ENCODE measurements at places on chromosomes 1 and 21. TPM values are rescaled to one million over a fixed set of nuclear protein-coding genes. Genes with fewer than 3 reads are reported as not detected.

- peaks cover 24% of the 10 kb centered on the region for H3K4me1 ChIP-seq
- H3K27ac ChIP-seq, result no peak overlapping the region
- H3K27me3 ChIP-seq, result no peaks in the 10 kb centered on the region
- H3K36me3 ChIP-seq, result no peaks in the 10 kb centered on the region
- no peak for DNase-seq
These were observed 735.4 kb downstream of the LTN1 start for GRCh38 chr21:28257276-28257675.

- H3K4me3 ChIP-seq, result peak overlapping the region; percentile 96
- H3K4me1 ChIP-seq, result peaks cover 31% of the 10 kb centered on the region
- DNase-seq, result peak; percentile 85
- H3K36me3 ChIP-seq, result no peaks in the 10 kb centered on the region
These were observed 1.0 kb downstream of the ZBTB48 start for GRCh38 chr1:6580593-6581409.

DNA sequence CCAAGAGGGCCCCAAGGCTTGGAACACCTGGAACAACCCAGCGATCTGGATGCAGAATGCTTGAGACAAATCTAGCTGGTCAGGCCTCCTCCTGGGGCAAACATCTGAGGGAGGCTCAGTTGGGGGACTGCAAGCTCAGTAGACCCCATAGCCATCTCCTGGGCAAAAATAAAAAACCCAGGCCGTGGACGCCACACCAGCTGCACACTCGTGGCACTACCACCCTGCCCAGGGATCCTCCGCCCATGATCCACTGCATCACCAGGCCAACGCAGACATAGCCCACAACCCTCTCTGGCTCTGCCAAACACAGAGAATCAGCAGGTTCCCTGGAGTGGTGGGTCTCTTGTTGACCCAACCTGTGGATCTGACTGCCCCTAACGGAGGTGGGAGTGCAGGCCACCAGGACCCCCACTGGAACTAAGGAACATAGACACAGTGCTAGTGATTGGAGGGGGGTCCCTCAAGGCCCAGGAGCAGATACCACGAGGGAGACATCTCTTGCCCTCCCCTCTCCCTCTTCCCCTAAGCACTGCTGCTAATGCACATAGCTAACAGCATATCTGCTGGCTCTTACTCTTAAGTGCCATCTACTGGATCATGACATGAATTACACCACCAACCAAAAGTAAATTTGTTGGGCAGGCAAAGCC is 147.2 kb downstream of the CHD1L start:
- H3K27ac ChIP-seq, result no peak overlapping the region
- peak; percentile 83 for DNase-seq
- no peaks in the 10 kb centered on the region for H3K36me3 ChIP-seq
- H3K27me3 ChIP-seq, result no peaks in the 10 kb centered on the region

DNA sequence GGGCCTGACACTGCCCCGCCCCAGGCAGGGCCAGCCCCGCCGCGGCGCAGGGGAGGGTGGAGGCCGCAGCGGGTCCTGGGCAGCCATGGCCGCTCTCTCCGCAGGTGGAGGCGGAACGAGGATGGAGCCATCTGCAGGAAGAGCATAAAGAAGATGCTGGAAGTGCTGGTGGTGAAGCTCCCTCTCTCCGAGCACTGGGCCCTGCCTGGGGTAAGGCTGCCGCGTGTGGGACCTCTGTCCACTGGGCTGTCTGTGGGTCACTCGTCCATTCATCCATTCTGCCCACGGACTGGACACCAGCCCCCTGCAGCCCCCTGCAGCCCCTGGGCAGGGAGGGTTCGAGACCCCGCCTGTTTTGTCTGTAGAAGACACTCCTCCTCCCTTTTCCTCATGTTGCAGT is 18.4 kb upstream of the LRRC3 start:
- DNase-seq, result no peak
- H3K36me3 ChIP-seq, result no peaks in the 10 kb centered on the region
- no peak overlapping the region for H3K4me3 ChIP-seq
- H3K27me3 ChIP-seq, result no peaks in the 10 kb centered on the region
- no peaks in the 10 kb centered on the region for H3K4me1 ChIP-seq

LIPI gene
- not detected for total RNA-seq

DNA sequence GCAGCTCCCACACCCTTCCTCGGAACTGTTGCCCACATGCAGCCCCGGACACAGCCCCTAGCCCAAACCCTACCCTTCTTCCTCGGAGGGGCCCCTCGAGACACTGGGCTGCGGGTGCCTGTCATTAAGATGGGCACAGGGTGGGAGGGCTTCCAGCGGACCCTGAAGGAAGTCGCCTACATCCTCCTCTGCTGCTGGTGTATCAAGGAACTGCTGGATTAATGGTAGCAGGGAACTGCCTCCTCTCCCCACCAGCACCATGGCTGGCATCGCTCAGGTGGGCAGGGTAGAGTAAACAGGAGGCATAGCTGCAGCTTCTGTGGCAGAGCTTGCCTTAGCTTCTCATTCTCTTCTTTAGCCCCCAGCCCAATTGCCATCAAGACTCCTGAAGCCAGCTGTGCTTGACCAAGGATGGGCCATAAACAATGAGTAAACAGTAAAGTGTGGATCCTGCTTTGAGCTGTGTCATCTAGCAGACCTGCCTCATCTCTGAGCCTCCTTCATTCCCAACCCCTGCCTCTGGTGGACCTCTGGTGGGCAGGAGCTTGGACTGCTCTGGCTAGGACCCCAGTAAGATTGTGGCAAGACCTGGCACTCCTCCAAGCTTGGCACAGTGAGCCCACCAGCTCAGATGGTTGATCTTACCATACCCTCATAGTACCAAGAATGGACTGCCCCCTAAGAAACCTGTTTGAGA is at the start of gene LENEP:
Gene LENEP, plus strand, starts transcription at position 15 of the 697 bp plus-strand sequence. Its CDS starts 22 bp downstream, at position 37.
- H3K4me1 ChIP-seq, result peaks cover under 1% of the 10 kb centered on the region
- no peak within 1 kb of the TSS for H3K27ac ChIP-seq
- H3K36me3 ChIP-seq, result peaks cover 19% of the 10 kb centered on the region
- no peak within 1 kb of the TSS for H3K4me3 ChIP-seq

- no peaks in the 10 kb centered on the region for H3K27me3 ChIP-seq
- no peak overlapping the region for H3K4me3 ChIP-seq
- no peak for DNase-seq
These were observed 278.9 kb downstream of the TGFB2 start for GRCh38 chr1:218624052-218624451.

DNA sequence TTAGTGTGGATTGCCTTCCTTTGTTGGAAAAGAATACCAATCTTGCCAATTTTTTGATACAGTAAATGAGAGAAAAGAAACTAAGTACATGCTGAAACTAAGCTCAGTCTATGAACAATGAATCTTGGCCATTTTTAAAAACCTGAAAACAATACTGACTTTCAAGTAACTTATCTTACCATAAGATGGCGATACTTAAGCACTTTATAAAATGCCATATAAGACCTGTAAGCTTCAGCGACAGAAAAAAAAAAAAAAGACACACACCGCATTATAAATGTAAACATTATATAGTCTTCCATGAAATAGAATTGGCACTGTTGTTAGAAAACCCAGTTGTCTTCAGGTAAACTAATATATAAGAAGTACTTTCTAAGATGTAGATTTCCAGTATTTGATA is 3.0 kb downstream of the OLFM3 start:
- H3K27me3 ChIP-seq, result no peaks in the 10 kb centered on the region
- no peak overlapping the region for H3K27ac ChIP-seq
- DNase-seq, result no peak
- H3K4me3 ChIP-seq, result no peak overlapping the region

LDLRAP1 gene
- 22.1 TPM for total RNA-seq

- H3K27ac ChIP-seq, result no peak overlapping the region
- H3K4me1 ChIP-seq, result peaks cover 4% of the 10 kb centered on the region
- peak overlapping the region; percentile 75 for H3K4me3 ChIP-seq
- peak; percentile 81 for DNase-seq
These were observed 152.8 kb downstream of the TENT5C start for GRCh38 chr1:117758444-117759316.

- H3K27ac ChIP-seq, result no peak overlapping the region
- H3K36me3 ChIP-seq, result no peaks in the 10 kb centered on the region
- no peak for DNase-seq
- H3K4me1 ChIP-seq, result no peaks in the 10 kb centered on the region
- H3K27me3 ChIP-seq, result no peaks in the 10 kb centered on the region
- no peak overlapping the region for H3K4me3 ChIP-seq
These were observed 130.4 kb downstream of the TRABD2B start for GRCh38 chr1:47866601-47867437.

RHBDL2 gene
- 0.59 TPM for total RNA-seq

GBP6 gene
- total RNA-seq, result not detected

DNA sequence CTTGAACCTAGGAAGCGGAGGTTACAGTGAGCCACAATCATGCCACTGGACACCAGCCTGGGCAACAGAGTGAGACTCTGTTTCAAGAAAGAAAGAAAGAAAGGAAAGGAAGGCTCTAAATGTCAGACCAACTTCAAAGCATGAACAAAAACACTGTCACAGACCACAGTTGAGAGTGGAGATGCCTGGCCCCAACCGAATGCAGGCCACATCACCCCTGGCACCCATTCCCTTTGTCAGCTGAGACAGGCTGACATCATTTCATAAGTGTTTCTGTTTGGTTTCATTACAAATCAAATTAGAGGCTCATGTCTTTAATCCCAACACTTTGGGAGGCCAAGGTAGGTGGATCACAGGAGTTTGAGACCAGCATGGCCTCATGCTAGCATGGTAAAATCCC is 28.6 kb upstream of the NADK start:
- no peak overlapping the region for H3K4me3 ChIP-seq
- H3K36me3 ChIP-seq, result peaks cover 61% of the 10 kb centered on the region
- peak; percentile 90 for DNase-seq
- H3K27me3 ChIP-seq, result no peaks in the 10 kb centered on the region

- H3K4me3 ChIP-seq, result peak overlapping the region; percentile 93
- peak; percentile 93 for DNase-seq
- H3K36me3 ChIP-seq, result peaks cover 20% of the 10 kb centered on the region
- no peaks in the 10 kb centered on the region for H3K27me3 ChIP-seq
These were observed 1.3 kb downstream of the DENND4B start for GRCh38 chr1:153945131-153945794.

KLHDC7A gene
- not detected for total RNA-seq

DNA sequence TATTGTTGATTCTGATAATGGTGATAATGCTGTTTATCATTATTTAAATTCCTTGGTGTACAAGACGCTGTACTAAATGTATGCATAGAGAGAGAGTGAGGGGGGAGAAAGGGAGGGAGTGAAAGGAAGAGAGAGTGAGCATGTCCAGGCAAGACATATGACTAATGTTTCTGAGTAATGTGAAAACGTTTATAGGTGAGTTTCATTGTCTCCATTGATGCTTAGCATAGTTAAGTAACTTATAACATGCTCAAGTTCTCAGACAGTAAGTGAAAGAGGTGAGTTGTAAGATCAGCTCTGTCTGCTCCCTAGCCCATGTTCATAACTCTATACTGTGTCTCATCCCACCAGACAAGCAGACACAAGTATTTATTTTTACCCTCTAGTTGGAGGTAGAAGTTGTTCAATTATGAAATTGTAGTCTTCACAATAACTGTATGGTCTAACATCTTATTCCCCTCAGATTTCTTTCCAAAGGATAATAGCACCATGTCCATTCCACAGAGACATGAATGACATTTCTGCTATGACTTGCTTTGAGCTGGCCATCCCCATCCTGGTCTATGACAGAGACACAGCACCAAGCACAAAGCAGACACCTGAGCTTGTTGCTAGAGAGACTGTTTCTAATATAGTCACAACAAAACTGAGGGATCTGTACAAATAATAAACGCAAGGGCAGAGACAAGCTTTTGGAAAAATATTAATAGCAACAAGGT is 285.1 kb downstream of the CACNA1E start:
- no peak overlapping the region for H3K4me3 ChIP-seq
- DNase-seq, result no peak
- H3K27me3 ChIP-seq, result no peaks in the 10 kb centered on the region
- H3K36me3 ChIP-seq, result no peaks in the 10 kb centered on the region
- H3K27ac ChIP-seq, result no peak overlapping the region

PGM1 gene
- 126 TPM for total RNA-seq

GPR3 gene
- under 0.01 TPM for total RNA-seq

THEM4 gene
- total RNA-seq, result 13.8 TPM

DNA sequence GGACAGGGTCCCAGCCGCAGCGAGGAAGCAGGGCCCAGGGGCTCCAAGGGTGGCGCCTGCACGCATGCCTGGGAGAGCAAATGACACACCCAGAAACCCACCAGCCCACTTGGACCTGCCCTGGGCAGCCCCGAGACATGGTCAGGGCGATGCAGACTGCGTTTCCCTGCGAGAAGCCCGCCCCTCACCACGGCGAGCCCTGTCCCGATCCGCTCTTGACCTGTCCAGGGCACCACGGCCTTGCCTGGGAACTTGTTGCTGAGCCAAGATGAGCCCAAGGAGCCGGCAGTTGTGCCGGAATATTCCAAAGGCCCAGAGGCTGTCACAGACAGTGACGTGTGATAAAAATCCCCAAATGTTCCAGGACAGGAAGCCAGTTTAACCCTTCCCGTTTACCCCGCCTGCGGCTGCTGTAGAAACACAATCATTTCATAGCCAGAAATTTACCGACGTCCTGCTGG is 78.1 kb downstream of the SIK1 start:
- H3K4me1 ChIP-seq, result no peaks in the 10 kb centered on the region
- H3K27ac ChIP-seq, result no peak overlapping the region
- no peak for DNase-seq
- H3K4me3 ChIP-seq, result no peak overlapping the region
- no peaks in the 10 kb centered on the region for H3K27me3 ChIP-seq

GRCh38 chr1:65704318-65704717 is 88.4 kb upstream of the PDE4B start:
- no peaks in the 10 kb centered on the region for H3K4me1 ChIP-seq
- no peaks in the 10 kb centered on the region for H3K36me3 ChIP-seq
- no peaks in the 10 kb centered on the region for H3K27me3 ChIP-seq
- no peak overlapping the region for H3K4me3 ChIP-seq
- H3K27ac ChIP-seq, result no peak overlapping the region

DNA sequence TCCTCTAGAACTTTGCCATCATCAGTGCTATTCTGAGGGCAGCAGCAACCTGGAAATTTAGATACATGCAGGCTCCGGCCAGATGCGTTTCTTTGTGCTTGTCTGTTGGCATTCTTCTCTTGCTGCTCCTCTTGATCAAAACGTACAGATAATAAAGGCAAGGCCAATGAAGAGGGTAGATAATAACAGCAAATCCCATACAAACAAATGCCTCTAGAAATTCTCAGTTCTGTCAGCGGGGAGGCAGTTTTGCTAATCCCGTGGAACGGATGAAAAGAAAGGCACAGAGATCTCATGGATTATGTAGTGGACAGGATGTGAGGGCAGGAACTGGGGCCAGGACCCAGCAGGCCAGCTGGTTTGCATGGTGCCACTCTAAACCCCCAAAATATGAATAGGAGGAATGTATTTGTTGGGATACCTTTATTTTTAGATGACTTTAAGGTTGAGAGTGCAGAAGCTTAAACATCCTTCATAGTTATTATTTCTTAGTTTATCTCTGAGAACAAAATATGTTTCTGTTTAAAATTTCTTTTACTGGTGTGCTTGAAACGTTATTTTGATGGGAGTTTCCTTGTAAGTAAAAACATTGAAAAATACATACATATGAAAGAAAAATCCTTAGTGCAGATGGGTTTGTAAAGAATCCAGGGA is 1.5 kb downstream of the ITSN1 start:
- peaks cover 18% of the 10 kb centered on the region for H3K4me1 ChIP-seq
- H3K27me3 ChIP-seq, result no peaks in the 10 kb centered on the region
- peak overlapping the region; percentile 68 for H3K27ac ChIP-seq
- H3K4me3 ChIP-seq, result peak overlapping the region; percentile 99
- DNase-seq, result peak; percentile 60
- H3K36me3 ChIP-seq, result no peaks in the 10 kb centered on the region

- no peak overlapping the region for H3K27ac ChIP-seq
- no peaks in the 10 kb centered on the region for H3K36me3 ChIP-seq
- DNase-seq, result no peak
- no peaks in the 10 kb centered on the region for H3K27me3 ChIP-seq
- no peak overlapping the region for H3K4me3 ChIP-seq
These were observed 40.2 kb downstream of the BCL9 start for GRCh38 chr1:147581459-147581858.
